T-helper 17 cell (primary cell): ENCODE measurements at places on chromosomes 7 and 10.

- no peaks in the 10 kb centered on the region for H3K4me1 ChIP-seq
- no peaks in the 10 kb centered on the region for H3K36me3 ChIP-seq
- no peak overlapping the region for H3K4me3 ChIP-seq
- H3K27ac ChIP-seq, result no peak overlapping the region
- no peak for DNase-seq
- H3K27me3 ChIP-seq, result no peaks in the 10 kb centered on the region
Measured at GRCh38 chr7:46369933-46370654, 449.0 kb upstream of the IGFBP3 start.

GRCh38 chr7:148084138-148084537, 506.4 kb upstream of the C7orf33 start:
- no peak overlapping the region for H3K27ac ChIP-seq
- no peaks in the 10 kb centered on the region for H3K4me1 ChIP-seq
- H3K36me3 ChIP-seq, result no peaks in the 10 kb centered on the region
- no peak overlapping the region for H3K4me3 ChIP-seq
- DNase-seq, result no peak

GRCh38 chr10:95755511-95756004, 405 bp upstream of the ENTPD1 start:
- no peak for DNase-seq
- H3K4me3 ChIP-seq, result peak overlapping the region; percentile 60
- peaks cover 28% of the 10 kb centered on the region for H3K27me3 ChIP-seq

- no peak for DNase-seq
- H3K27ac ChIP-seq, result no peak overlapping the region
- no peaks in the 10 kb centered on the region for H3K4me1 ChIP-seq
- no peaks in the 10 kb centered on the region for H3K36me3 ChIP-seq
Measured at GRCh38 chr7:40175725-40176510, 41.1 kb downstream of the SUGCT start.

DNA sequence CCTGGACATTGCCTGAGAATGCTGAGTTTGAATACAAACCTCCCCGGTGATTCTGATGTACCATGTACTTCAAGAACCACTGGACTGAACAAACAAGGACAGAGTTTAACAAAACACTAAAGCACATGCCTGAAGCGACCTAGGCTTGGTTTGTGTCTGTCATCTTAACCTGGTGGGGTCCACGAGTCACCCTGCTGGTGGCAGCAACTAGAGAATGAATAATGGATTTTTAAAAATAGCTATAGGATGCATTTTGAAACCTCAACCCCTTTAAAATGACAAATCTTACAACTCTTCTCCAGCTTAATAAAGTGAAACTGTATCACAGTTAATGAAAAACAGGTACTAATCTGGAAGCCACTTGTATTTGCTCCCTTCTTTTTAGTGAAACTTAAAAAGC, 25.2 kb downstream of the CDHR3 start:
- peaks cover 18% of the 10 kb centered on the region for H3K27me3 ChIP-seq
- no peaks in the 10 kb centered on the region for H3K36me3 ChIP-seq
- no peak for DNase-seq
- H3K27ac ChIP-seq, result no peak overlapping the region
- no peak overlapping the region for H3K4me3 ChIP-seq
